ENCODE measurements at places on chromosomes 16 and 17.

DNA sequence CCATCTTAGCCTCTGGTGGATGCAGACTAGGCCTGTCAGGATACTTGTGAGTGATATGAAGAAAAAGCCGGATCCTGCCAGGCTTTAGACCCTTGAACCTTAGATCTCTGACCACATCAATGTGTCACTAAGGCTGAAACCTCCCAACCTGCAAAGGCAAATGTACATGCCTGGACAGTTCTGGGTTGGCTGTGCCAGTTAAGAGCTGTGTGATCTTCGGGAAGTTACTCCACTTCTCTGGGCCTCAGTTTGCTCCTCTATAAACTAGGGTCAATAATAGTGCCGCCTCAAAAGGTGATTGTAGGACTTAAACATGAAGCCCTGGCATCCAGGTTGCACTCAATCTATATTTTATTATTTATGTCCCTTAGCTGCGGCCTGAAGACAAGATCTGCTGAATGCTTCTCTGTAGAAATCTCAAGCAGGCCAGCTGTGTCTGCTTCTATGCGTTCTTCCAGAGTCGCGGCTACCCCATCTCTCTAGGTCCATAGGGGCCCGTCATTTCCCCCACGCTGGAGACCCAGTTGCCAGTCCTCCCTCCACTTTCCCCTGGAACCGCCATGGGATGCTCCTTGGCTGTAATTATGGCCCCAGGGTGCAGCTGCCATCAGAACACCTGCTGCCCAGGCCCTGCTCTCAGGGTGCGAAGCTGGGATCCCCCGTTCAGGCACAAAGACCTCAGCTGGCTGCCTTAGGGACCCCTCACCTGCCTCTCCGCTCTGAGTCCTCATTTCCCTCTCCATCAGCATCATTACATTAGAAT is 50.2 kb downstream of the AKAP1 start:
- no peak for DNase-seq

GRCh38 chr17:49497148-49498028 is 2.3 kb downstream of the NGFR start:
- DNase-seq, result no peak

GRCh38 chr17:57608369-57609124 is 136.6 kb downstream of the CCDC182 start:
- DNase-seq, result no peak

DNA sequence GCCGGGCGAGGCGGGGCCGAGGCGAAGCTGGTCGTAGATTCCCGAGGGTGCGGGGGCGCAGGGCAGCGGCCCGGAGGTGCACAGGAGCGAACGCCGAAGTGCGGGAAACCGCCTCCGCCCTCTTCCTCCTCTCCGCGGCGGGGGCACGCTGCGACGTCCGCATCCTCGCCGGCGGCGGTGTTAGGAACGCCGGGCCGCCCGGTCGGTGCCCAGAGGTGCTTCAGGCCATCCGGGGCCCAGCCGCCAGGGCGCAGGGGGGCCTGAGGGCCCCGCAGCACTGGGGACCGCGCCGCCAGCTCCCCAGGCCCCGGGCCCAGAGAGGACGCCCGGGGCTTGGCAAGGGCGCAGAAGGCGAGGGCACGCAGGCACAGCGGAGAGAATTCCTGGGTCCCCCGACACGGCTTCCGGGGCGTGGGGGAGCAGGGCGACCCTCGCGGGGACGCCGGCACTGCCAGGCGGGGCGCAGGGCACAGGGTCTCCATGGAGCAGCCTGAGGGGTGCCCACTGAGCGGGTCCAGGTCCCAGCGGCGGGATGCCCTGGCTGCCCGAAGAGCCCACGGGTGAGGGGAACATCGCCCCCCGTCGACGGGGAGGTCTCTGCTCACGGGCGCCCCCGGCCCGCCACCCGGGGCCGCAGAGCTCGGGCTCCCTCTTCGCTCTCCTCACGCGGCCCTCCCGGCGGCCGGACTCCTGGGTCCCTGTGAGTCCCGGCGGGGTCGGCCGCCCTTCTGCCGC is 576 bp downstream of the EPOP start:
- no peak for DNase-seq

- no peak for DNase-seq
These were observed 34.2 kb upstream of the ZFPM1 start for GRCh38 chr16:88418869-88419268.

DNA sequence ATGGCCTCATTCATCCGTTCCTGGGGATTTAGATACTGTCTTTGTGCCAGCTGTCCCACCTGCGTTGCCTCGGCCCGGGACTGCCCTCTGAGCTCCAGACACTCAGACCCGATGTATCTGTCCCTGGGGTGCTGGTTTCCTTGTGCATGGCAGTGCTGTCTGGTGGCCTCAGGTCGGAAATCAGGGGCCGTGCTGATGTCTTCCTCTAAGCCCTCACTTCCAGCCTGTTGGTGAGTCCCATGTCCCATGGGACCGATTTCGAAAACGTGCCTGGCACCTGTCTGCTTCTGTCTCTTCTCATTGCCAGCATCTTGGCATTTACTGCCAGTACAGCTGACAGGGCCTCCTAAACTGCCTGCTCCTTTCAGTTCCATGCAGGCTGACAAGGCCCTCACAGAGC is 22.1 kb downstream of the NT5M start:
- no peak for DNase-seq

DNA sequence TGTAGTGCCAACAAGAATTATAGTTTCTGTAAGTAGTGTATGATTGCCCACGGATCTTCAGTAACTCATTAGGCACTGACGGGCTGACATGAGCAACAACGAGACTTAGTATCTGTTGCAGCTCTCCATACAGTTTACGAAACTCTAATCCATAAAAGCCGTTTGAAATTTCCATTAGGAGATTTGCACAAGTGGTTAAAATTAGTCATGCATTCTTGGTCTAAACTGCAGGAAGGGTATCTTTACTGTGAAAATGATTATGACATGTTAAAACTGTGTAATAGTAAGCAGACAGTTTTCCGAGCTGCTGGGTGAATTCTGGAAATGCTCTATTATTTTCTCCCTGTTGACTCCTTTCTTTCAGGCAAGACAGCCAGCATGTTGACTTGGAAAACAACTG is 605.0 kb downstream of the WWOX start:
- no peak for DNase-seq

DNA sequence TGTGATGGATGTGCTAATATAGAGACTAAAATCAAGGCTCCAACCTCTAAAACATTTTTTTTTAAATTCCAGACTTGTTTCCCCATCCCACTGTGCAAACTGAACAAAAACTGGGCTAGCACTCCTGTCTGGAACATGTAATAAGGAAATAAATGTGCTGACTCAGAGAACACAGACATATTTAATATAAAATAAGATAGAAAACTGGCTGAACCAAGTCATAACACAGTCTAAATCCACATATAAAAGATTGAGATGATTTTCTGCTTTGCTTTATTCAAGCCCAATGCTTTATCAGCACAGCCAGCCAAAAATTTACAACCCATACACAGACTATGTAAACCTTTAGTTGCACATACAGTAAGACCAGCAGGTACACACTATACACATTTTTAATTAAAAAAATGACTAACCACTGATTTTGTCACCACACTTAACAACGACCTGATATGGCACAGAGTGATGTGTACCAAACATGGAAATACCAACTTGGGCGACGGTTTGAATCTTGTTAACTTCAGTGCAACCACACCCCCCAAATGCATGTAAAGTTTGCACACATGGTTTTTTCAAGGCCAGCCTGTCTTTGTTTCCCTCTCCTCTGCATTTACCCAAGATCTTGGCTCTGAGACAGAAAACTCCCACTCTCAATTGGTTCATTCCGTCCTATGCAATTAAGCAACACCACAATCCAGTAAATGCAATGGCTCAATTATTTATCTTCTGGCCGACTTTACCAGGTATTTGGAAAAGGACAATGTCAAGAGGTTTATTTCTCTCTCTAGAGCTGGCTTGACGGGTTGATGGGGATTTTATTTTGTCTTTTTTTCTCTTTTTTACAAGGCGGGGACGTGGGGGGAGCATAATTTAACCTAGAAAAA is 1.2 kb downstream of the STAT3 start:
- DNase-seq, result no peak

DNA sequence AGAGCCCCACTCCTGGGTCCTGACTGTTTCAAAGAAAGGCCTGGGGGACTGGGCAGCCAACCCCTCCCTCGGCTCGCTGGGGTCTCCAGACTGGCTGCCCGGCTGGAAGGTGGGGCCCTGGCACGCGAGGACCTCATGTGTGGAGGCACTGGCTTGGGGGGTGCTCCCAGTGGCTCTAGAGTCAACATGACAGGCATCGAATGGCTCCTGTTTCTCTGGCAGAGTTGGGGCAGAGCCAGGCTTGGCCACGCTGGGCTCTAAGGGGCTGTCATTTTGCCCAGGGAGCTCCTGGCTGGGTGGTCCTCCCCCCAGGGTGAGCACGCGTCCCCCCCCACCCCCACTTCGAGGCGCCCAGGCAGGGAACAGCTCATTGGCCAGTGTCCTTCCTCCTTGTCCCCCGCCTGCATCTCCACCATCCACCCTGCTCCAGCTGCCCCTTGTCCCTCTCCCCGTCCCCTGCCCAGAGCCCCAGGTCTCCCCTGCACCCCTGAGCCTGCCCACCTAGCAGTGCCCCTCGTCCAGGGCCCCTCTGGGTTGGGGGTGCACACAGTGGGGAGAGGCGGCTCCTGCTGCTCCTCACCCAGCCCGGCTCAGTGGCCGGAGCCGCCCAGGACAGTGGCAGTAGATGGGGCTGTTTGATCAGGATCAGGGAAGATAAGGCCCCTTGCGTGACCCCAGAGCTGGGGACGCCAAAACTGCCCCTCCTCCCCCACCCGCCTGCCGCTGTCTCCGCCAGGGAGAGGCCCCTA is 2.7 kb downstream of the GCGR start:
- no peak for DNase-seq

DNA sequence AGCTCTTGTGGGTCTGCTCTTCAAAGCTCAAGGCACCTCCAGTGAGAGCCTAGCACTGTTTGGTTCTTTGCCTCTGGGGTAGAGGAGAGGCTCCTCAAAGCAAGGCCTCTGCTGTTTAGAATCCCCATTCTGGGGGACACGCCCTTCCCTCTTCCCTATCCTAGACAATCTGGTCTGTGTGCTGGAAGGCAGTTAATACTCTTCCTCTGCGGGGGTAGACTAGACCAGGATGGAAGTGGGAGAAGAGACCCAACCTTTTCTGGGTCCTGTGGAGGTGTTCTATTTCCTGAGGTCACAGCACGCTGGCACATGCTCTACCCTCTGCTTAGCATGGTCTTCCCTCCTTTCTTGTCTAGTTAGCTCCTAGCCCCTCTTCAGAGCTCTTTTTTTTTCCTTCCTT is 7.7 kb downstream of the ERAL1 start:
- no peak for DNase-seq

- DNase-seq, result no peak
These were observed 3.3 kb upstream of the FBXL20 start for GRCh38 chr17:39404542-39405378.

GRCh38 chr16:20136446-20136968 is 62.8 kb upstream of the GPR139 start:
- DNase-seq, result no peak

All from activated T-cell treated with anti-CD3 and anti-CD28 coated beads for 4 hours (primary cell).